NCI-H2081 (cell line): ENCODE measurements at places on chromosomes 6 and 20.

- peak; percentile 42 for DNase-seq
These were observed 285.4 kb downstream of the THBS2 start for GRCh38 chr6:168968228-168968627.

DNA sequence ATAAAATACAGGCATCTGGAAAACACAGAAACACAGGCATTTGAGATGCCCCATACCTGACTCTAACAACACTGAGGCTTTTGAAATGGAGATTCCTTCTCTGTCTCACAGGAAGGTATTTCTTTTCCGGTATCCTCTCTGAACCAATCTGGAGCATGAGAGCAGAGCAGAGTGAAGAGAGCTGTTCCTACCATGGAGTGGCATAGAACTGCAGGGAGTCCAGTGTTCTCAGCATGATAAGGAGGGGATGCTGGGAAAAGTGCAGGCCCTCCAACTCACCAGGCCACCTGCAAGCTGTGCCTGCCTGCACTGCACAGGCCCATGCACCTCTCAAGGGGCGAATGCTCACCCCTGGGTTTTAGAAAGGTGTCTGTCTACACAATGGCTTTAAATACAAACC is 89.2 kb downstream of the FOXA2 start:
- DNase-seq: no peak

- no peak for DNase-seq
These were observed at the start of gene PI3 for GRCh38 chr20:45174434-45175364. Gene PI3 (plus strand): TSS chr20:45174902. CDS start chr20:45174923, 21 bp downstream.

- DNase-seq: no peak
These were observed 292.1 kb downstream of the QKI start for GRCh38 chr6:163706500-163707087.

DNA sequence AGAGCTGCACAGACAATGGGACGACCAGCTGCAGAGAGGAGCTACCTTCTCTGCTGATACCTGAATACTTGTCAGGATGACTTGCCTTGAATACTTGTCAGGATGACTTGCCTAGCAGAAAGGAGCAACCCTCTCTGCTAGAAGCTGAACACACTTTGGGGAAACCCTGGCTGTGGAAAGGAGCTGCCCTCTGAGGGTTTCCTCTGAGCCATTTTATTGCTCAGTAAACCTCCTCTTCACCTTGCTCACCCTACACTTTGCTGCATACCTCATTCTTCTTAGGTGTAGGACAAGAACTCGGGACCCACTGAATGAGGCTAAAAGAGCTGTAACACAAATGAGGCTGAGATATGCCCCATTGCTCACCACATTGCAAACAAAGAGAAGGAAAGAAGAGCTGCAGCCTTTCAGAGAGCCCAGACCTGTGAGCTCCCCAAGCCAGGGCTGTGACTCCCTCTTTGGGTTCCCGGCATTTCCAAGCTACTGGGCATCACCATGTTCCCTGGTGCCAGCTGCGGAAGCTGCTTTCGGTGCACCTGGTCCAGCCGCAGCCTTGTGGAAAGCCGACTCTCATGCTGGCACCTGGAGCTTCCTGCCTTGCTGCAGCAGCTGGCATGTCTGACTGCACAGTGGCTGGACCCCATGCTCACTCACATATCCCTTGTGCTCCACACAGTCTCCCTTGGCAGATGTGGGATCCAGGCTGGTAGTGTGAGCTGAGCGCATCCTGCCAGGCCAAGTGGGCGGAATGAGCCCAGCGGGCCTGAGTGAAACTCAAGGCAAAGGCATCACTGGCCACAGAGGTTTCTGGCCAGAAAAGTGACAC is 106.7 kb upstream of the AHI1 start:
- DNase-seq: no peak

- DNase-seq: no peak
These were observed 45.9 kb upstream of the PXDC1 start for GRCh38 chr6:3797231-3798054.

DNA sequence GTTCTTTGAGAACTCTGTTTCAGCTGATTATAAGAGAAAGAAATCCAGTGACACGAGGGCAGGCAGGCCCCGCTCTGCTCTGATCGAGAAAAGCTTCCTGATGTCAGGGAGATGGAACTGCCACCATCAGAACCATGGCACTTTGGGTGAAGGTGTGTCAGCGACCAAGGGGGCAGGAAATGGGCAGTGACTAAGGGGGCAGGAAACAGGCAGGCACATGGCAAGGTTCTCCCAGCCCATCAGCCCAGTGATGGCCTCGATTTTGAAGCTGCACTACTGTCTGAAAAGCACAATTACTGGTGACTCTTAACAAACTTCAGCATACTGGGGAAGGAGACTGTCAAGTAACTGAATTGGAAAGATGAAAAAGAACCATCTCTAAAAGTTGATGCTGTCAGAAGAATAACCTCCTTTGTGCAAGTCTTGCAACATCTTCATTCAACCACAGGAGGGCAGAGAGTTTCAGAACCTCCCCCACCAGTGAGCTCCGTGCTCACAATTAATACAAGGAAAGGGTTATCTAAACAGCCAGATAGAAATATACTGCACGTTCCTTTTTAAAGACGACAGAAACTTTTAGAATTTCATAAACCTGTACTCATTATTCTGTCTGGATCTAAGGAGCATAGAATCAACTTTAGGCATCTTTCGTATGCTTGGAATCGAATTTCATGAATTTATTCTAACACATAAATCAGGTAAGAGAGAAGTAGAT is 39.1 kb downstream of the TMX4 start:
- peak; percentile 3 for DNase-seq

DNA sequence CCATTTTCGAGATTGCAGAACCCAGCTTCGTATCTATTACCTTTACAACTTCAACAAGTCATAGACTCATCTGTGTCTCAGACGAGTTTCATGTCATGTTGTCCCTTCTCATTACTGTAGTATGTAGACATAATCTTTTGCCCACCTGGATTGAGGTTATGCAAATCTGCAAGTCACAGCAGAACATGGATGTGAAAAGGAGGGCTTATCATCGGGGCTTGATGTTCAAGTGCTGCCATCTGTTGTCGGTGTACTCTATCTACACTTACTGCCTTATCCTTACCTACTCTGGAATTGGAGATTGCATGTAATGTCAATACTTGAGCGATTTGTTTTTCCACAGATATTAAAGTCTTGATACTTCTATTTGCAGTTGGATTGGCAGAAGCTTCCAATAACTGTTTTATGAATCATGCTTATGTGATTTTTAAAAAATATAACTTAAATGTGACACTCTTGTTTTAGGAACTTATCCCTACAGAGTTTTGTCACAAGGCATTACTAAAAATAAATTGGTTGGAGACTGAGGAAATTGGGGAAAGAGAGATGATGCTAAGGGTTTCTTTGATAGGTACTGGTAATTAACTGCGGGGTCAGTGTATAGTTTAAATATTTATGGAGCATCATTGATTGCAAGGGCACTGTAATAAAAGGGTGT is 3.0 kb upstream of the GOPC start:
- DNase-seq: peak; percentile 50

- DNase-seq: no peak
These were observed 54.6 kb downstream of the GJA10 start for GRCh38 chr6:89948876-89949275.

DNA sequence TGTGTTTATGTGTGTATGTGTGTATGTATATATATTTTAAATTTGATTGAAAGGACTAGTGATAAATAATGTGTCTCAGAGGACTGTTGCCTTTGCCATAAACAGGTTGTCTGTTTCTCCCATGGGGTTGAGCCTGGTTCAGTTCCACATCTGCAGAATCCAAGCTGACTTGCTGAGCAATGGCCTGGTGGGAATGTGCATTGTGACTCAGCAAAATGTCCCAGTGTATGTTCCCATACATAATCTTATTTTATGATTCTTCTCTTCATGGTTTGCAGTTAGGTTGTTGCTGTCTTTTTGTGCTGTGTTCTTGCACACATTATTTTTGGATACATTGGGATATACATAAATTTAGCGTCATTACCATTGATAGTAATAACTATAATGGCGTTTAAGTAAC is 115.6 kb upstream of the SLC24A3 start:
- no peak for DNase-seq
